ENCODE measurements at places on chromosomes 2 and 18.

GRCh38 chr2:25400169-25400568 lies 58.4 kb upstream of the DNMT3A start:
- DNase-seq: no peak

DNA sequence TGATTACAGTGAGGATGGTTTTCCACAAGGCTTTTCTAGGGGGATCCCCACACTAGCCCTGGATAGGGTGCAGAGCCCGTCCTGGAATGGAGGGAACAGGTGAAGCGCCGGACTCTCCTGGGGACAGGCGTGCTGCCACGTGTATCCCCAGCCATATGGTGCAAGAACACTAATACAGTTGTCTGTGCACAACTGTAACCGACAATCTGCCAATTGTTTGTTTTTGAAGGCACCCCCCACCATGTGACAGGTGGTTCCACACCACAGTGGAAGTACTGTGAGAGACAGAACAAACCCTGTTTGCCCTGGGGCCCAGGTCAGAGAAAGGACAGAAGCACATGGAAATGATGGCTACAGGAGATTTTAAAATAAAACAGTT lies 52.9 kb downstream of the MYCN start:
- DNase-seq: no peak

DNA sequence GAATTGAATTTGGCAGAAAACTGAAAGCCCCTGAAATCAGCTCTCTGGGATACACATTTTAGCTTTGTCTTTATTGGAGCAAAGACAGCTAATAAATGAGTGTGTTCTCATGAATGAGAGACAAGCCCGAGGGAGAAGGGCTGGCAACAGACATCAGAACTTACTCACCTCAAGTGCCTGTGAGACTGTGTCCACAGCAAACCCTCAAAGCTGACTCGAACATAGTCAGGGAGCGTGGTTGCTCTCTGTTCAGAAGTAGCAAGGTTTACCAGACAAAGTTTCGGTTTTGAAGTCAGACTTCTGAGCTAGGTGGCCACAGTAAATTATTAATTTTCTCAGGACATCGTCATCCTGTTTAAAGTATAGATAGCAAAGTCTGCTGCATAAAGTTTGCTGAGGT lies 207.9 kb downstream of the CMPK2 start:
- DNase-seq: no peak

- DNase-seq: no peak
Observed at GRCh38 chr18:23334569-23334968, 118.5 kb upstream of the RIOK3 start.

- no peak for DNase-seq
Observed at GRCh38 chr2:179524809-179525339, 260.2 kb upstream of the SESTD1 start.

DNA sequence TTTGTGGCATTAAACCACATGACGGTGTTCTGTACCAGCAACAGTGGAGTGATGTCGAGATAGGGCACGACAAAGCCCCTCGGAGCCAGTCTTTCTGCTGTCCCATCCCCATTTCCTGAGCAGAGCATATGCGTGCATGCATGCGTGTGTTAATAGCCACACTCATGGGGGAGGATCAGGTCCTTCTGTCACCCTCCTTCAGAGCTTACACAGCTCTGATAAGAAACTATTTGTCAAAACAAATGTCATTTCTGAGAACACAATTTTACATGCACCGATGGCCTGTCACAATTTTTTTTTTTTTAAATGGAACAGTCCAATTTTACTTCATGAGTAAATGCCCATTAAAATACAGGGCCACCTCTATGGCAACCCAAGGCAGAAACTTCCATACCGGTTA lies 95.9 kb upstream of the ZBTB14 start:
- no peak for DNase-seq

DNA sequence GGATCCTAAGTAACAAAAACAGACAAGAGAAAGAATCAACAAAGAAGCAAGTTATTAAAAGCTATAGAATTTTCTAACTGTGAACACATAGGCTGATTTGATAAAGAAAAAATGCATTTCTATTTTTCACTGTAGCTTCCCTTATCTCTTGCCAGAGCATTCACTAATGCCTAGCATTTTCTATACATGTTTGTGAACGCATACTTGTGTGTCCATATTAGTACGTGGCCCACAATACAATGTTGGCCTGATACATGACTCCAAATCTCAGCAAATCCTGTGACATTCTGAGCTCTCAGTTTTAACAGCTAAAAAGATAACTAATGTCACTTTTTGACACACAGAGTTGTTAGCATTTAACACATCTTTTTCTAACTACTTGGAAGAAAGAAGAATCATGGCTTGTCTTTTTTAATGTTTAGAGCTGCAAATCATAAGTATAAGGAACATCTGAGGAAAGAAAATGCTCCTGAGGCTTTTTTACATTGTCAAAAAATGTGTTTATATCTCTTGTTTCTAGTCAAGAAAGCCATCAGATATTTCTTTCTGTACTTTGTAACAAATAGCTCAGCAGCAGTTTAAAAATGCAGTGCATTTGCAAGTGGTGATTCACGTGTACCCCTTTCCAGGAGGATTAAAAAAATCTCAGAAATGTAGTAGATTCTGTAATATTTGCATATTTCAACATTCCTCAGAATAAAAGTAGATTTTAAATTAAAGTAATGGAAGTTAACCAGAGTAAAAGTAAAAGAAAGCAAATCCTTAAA lies 1646.8 kb upstream of the TMEFF2 start:
- no peak for DNase-seq

DNA sequence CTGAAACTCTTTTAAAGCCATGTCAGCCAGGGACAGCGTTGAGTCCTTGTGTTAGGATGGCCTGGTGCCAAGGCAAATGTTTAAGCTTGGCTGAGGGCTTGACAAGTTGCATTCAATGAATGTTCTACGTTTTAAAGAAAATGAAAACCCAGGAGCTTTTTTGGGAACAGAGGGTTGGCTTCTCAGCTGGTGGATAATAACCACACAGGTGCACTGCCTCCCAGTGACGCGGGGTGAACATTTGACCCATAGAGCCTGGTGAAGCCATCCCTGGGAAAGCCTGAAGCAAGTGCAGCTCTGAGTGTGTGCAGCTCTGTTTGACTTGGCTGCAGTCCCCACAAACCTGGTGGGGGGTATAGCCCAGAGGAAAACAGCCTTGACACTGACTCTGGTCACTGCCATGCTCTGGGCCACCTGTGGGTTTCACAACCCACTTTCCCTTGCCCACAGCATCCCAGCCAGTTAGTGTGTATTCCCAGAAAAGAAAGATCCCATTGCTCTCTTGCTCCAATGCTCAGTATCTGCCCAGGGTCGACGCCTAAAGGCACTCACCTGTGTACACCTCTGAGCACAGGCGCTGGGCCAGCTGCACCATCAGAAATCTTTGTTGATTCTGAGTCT lies 874.9 kb downstream of the RNF144A start:
- no peak for DNase-seq

DNA sequence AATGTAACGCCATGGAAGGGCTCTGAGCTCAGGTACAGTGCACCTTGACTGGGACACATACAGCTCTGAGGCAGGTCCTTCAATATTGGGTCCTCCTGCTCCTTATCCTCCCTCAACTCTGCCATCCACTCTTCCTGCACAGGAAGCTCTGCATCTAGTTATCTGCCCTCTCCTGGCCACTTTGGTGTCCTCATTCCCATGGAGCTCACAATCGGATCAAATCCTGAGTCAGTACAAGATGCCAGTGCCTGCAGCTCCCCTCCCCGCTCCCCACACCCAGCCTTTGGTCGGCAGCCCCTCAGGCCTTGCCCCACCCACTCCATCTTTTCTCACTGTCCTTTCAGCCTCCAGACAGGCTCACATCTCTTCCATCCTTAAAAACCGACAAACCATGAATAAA lies 58.0 kb downstream of the LRRFIP1 start:
- no peak for DNase-seq

DNA sequence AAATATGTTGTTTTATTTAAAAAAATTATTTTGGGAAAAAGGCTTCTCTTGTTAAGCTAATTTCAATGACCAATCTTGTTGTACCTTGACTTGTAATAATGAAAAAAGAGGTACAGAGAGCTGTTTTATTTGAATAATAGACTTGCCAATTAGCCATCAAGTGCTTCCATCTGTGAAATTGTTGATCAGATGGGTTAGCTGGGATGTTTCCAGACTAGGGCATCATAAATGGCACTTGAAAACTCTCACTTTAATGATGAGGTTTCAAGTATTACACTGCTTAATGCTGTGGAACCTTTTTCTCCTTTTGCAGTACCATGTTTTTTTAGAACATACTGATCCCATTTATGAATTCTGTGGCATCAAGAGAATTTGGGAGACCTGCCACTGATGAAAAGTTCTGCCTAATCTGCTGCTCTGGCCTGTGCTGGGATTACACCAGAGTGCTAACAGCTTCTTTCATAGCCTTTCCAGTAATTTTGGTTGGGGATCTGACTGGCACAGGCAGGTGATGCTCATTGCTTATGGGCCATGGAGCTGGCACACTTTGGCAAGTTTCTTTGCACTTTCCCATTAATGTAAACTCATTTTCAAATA lies 24.2 kb downstream of the PSMD14 start:
- no peak for DNase-seq

DNA sequence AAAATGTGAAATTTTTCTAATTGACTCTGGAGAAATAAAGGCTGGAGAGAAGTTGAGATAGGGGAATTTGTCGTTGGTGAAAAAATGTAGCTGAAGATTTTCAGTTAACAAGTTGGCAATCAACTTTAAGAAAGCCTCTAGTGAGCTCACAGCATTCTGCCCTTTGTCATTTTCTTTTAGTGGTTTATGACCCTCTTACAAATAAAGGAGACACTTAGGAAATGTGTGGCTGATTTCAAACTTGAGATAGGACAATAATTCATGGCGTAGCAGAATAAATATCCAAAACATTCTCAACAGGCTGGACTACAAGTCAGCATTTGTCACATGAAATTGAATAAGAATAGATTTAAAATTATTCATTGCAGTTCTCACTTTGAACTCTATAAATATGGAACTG lies 412.5 kb upstream of the SPHKAP start:
- no peak for DNase-seq

DNA sequence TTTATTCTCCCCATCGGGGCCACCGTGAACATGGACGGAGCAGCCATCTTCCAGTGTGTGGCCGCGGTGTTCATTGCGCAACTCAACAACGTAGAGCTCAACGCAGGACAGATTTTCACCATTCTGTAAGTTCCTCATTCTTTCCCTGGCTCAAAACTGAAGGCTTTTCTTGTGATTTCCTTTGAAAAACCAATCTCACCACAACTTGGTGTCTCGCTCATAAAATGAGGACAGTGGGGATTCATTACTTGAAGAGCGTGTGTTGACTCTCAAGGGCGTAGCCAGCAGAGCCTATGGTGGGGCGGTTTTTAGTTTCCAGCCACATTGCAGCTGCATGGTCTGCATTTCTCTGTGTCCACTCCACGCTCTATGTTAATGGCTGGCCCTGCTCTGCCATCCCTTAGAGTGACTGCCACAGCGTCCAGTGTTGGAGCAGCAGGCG lies 29.0 kb downstream of the SLC1A4 start:
- no peak for DNase-seq

DNA sequence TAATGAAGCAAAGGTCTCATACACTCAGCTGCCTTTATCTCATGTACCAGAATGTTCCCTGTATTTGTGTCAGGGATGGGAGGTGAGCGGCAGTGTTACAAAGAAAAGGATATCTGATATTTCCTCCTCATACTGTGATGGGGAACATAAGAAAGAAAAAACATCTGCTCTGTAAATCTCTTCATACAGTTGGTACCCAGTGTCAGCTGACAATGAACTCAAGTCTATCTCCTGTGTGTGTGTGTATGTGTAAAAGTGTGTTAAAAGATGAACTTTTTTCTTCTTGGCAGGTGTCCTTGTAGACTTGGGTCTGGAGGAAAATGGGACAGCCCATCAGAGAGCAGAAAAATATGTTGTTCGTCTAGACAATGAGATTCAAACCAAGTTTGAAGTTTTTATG lies 127.8 kb downstream of the ESCO1 start:
- DNase-seq: no peak

GRCh38 chr18:62999392-62999791 lies 284.1 kb downstream of the PHLPP1 start:
- no peak for DNase-seq

- no peak for DNase-seq
Observed at GRCh38 chr2:162729469-162729868, 109.1 kb downstream of the KCNH7 start.

DNA sequence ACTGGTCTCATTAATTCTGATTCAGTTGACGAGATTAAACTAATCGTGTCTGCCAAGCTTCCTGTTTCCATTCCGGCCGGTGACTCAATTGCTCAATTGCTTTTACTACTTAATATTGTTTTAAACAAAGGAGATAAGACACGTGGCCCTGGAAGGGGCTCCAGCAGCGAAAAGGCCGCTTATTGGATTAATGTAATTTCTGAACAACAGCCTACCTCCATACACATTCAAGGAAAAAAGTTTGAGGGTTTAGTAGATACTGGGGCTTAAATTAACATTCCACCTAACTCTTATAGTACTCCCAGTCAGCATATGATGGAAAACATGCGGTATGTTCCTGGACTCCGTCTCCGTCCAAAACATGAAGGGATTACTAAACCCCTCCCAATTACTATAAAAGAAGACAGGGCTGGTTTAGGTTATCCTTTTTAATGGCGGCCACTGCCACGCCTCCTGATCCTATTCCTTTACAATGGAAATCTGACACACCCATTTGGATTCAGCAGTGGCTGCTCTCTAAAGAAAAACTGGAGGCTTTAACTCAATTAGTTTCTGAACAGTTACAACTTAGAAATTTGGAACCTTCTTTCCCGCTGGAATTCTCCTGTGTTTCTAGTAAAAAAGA lies 27.1 kb downstream of the VPS54 start:
- DNase-seq: no peak

DNA sequence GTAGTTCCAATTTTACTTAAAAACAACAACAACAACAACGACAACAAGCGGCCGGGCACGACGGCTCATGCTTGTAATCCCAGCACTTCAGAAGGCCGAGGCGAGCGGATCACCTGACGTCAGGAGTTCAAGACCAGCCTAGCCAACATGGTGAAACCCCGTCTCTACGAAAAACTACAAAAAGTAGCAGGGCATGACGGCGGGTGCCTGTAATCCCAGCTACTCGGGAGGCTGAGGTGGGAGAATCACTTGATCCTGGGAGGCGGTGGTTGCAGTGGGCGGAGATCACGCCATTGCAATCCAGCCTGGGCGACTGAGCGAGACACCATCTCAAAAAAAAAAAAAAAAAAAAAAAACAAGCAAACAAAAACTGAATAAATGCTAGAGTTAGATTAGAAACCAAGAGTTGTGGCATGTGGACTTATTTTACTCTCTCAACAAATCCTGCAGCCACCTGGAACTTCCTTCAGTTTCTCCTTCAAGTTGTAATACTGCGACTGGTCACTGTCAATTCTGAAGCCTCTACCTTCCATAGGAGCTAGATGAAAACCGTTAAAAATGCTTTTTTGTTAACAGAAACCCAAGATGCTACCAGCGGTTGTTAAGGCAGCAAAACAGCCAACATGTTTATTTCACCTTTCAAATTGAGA lies 1.3 kb downstream of the ATP5F1A start:
- DNase-seq: no peak

- no peak for DNase-seq
Observed at GRCh38 chr2:239306274-239307220, 94.3 kb downstream of the HDAC4 start.

GRCh38 chr2:49251766-49252165 lies 97.5 kb upstream of the FSHR start:
- DNase-seq: no peak
